ENCODE measurements at places on chromosomes 3 and 15. TPM values are rescaled to one million over a fixed set of nuclear protein-coding genes. Genes with fewer than 3 reads are reported as not detected.

The ITIH1 gene
- not detected for total RNA-seq

The TM4SF1 gene
- total RNA-seq: not detected

The ZWILCH gene
- 40.7 TPM for total RNA-seq

The SLC15A2 gene
- 1.5 TPM for total RNA-seq

The TMC3 gene
- not detected for total RNA-seq

The TIMP4 gene
- not detected for total RNA-seq

The GOLGA6L7 gene
- not detected for total RNA-seq

The ELP6 gene
- 49.2 TPM for total RNA-seq

The RAB7A gene
- total RNA-seq: 260 TPM

The ADGRG7 gene
- total RNA-seq: not detected

The LDHAL6B gene
- total RNA-seq: not detected

The ROBO1 gene
- 16.5 TPM for total RNA-seq

The LSAMP gene
- total RNA-seq: not detected

DNA sequence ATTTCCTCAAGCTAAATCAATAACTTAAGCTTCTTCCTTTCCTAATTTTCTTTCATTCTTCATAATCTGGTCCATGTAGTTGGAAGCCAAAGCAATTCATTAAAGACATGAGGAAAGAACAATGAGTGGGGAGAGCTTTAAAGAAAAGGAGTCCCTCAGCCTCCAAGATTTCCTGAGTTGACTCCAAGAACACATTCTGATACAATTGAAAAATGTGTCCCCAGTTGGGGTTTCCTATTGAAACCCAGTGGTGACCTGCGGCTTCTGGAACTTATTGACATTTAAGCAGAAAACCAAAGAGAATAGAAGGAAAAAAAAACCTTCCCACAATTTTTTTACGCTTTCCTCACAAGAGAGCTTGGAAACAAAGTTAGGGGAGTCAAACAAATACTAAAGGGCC, 37.0 kb downstream of the ATP8B4 start:
- DNase-seq: no peak

GRCh38 chr3:102484363-102484762, 49.5 kb downstream of the ZPLD1 start:
- no peak for DNase-seq

DNA sequence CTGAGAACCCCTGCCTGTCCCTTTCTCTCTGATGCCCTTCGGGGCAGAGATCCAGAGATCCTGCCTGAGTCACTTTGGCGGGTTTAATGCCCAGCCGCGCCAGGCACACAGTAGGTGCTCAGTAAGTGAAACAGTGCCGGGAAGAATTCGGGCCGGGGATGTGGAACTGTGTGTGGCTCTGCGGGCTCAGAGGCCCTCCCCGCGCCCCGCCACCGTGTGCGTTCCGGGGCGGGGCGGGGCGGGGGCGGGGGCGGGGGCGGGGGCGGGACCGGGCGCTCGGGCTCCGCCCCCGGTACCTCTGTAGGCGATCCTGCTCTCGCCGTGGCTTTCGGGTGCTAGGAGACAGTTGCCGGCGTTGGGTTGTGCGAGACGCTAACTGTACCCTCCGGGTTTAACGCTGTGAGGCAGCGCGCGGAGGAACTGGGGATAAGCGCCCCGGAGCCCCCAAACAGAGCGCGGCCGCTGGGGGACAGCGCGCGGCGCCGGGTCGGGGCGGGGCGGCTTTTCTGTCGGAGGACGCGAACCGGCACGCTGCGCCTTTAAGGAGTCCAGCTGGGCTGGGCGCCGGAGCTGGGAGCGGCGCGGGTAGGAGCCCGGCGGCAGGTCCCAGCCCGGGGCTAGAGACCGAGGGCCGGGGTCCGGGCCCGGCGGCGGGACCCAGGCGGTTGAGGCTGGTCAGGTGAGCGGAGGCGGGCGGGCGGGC, at the start of gene ABHD6:
Gene ABHD6, plus strand, starts transcription at position 555 of the 703 bp plus-strand sequence. CDS start 18,795 bp downstream, outside the sequence.
- peak; percentile 86 for DNase-seq

- no peak for DNase-seq
Measured at GRCh38 chr3:127013181-127013580, 30.3 kb downstream of the PLXNA1 start.

DNA sequence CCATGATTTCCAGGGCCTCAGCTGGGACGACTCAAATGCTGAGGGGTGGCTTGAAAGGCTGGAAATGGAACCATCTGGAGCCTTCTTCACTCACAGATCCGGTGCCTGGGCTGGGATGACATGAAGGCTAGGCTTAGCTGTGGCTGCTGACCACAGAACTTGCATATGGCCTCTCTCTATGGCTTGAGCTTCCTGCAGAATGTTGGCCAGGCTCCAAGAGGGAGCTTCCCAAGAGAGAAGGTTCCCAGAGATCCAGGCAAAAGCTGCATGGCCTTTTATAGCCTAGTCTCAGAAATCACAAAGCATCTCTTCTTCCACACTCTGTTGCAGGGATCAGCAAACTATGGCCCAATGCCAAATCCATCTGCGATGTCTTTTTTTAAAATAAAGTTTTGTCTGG, 44.8 kb downstream of the GATM start:
- no peak for DNase-seq

DNA sequence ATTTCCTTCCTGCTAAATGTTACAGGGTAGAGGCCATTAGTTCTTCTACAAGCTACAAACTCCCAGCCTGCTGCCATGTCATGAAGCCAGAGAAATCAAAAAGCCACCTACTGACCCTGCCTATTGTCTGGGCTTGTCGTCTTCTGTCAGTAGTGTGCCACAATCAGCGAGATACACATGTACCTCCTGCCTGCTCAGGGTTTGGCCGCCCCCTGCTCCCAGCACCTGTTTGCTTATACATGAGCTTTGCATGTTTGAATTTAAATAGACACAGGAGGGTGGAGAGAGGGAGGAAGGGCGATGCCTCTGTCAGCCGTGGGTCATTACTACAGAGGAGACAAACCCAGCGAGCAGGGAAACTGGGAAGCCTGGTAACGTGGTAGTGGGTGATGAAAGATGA, 106.1 kb downstream of the ROBO2 start:
- DNase-seq: no peak

DNA sequence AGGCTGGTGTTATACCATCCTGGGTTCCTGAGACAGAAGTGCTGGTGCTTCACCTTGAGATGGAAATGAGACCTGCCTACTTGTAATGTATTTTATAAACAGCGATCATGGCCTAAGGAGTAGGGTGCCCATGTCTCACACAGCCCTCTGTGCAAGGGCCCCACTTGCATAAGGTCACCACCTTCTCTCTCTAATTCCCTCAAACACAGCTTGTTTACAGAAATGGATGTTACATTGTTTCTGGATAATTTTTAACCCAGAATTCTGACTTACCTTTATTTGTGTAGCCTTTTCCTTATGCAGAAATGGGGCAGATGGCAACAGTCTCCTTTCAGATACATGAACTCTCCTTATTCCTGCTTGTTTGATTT, 95.1 kb upstream of the UMPS start:
- DNase-seq: no peak

DNA sequence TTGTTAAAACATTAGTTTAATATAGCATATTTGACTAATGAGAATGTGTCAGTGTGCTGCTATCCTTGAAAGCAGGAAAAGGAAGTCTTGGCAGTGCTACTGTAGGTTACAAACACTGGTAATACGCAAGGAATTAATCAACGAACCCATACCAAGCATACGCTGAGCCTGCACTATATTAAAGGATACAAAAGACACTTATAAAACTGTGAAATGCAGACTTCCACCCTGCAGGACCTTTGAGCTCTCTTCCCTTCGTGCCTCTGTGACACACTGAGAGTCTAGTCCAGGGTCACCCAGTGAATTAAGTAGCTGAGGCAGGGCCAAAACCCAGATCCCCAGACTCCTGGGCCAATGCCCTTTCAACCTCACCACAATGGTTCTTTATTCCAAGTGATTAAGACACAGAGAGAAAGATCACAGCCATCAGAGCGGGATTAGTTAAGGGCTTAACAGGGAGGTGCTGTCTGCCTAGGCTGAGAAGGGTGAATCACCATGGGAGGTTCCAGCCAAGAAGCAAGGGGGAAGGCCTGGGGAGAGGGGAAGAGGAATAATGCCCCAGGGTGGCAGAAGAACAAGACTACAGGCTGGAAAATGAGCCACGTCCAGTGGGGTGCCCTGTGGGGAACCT, 6.8 kb downstream of the ANXA2 start:
- DNase-seq: no peak

- DNase-seq: peak; percentile 43
Measured at GRCh38 chr15:41940441-41940857, 31.9 kb downstream of the EHD4 start.

DNA sequence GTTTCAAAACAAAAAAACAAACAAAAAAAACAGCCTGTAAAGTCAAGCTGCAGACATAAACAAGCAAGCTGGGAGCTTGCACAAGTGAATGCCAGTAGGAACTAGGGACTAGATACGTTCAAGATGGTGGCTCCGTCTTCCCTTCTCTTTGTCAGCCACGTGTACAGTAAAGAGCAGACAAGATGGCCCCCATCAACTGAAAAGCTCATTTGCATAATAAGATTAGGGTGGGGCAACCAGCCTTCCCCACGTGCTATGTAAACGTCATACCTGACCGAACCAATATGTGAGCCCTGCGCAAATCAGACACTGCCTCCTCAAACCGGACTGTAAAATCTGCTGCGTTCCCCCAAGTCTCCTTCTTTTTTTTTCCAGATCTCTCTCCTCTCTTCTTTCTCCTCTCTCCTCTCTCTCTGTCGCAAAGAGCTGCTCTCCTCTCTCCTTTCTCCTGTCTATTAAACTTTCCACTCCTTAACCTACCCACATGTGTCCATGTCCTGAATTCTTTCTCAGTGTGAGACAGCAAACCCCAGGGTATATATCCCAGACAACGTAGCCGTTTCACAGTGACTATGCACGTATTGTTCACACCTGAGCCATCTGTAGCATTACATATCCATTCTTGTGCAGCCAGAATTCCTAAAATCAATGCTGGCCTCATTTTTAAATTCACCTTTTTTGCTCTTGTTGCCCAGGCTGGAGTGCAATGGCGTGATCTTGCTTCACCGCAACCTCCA, 31.2 kb upstream of the FXR1 start:
- no peak for DNase-seq

- no peak for DNase-seq
Measured at GRCh38 chr15:82093774-82094211, 48.0 kb upstream of the MEX3B start.

DNA sequence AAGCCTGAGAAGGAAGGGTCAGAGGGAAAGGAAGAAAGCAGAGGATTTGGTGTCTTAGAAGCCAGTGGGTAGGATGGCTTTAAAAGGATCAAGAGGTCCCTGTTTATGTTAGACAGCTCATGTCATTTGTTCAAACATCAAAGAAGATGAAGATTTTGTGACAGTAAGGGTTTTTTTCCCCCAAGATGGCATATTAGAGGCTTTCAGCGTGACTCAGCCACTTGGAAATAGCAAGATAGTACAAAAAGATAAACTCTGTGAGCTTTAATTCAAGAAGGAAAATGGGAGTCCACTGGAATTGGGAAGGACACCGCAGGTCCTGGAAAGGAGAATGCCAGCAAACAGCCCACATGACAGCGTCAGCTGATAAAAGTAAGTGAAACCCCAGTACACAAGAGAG, 467.1 kb upstream of the THBS1 start:
- no peak for DNase-seq

- no peak for DNase-seq
Measured at GRCh38 chr15:70320077-70320476, 222.4 kb upstream of the TLE3 start.

DNA sequence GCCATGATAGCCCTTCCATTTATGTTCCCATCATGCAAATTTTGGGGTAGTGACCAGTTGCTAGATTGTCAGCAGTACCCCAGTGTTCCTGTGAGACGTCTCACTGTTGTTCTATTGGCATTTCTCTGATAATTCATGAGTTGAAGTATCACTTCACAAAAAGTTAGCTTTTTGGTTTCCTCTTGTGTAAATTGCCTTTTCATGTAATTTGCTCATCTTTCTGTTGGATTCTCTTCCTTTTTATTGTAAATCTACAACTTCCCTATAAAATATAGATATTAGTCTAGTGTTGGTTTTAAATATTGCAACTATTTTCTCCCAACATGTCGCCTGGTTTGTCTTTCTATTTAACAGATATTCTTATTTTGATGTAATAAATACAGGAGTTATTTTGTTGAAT, 7.5 kb upstream of the A4GNT start:
- DNase-seq: no peak

- no peak for DNase-seq
Measured at GRCh38 chr15:39621210-39621609, 40.3 kb downstream of the THBS1 start.

DNA sequence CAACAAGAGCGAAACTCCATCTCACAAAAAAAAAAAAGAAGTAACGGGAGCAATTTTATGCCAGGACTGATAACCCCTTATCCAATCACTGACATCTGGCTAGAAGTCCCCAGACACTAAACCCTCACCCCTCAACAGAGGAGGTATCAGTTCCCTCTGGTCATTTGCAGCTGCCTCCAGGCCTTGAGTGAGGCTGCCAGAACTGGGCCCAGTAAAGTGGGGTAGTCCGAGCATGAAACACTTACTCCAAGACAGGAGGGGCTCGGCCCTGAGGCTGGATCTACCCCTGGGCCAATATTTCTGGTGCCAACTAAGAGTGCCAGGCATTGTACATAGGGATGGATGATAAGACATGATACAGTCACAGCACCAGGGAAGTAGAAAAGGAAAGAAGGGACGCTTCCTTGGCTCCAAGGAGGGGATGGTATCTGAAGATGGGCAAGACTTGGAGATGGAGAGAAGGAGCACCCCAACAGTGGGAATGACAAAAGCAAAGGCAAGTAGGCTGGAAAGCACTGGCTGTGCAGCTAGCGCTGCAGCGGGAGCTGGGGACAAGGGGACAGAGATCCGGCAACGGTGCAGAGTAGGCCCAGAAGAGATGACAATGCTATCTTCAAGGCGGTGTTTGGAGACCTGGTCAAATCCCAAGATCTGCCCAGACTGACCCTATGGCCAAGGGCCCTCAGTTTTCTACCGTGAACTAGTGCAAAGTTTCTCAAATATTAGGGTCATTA, 2.2 kb downstream of the XXYLT1 start:
- no peak for DNase-seq

GRCh38 chr15:77738441-77739302, 106.0 kb upstream of the LINGO1 start:
- no peak for DNase-seq

GRCh38 chr3:123635717-123636116, 50.9 kb upstream of the HACD2 start:
- DNase-seq: no peak

GRCh38 chr3:60553144-60553543, 698.1 kb downstream of the FHIT start:
- DNase-seq: no peak

- DNase-seq: no peak
Measured at GRCh38 chr3:158094235-158095110, 11.7 kb downstream of the SHOX2 start.

GRCh38 chr3:31392568-31392967, 140.2 kb upstream of the STT3B start:
- DNase-seq: no peak

All from activated naive CD8-positive, alpha-beta T cell treated with anti-CD3 and anti-CD28 coated beads for 36 hours (primary cell).